ENCODE measurements at places on chromosomes 3 and 15.

DNA sequence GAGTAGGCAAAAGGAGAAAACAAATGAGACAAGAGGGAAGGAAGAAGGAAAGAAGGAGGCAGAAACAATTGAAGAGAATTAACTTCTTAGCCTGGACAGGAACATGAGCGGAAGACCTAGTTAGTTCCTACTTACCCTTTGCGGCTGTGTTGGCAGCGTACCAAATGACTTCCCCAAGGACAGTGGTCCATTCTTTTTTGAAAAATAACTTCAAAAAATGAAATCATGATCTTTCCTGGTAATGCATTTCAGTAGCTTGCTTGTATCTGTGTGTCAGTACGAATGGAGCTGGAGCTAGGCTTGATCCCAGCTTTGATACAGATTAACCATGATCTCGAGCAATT lies 41.5 kb upstream of the CFAP161 start:
- DNase-seq: no peak

GRCh38 chr3:95797081-95797480 lies 1017.3 kb upstream of the EPHA6 start:
- DNase-seq: no peak

GRCh38 chr15:82641129-82641798 lies 5.9 kb downstream of the CPEB1 start:
- no peak for DNase-seq

DNA sequence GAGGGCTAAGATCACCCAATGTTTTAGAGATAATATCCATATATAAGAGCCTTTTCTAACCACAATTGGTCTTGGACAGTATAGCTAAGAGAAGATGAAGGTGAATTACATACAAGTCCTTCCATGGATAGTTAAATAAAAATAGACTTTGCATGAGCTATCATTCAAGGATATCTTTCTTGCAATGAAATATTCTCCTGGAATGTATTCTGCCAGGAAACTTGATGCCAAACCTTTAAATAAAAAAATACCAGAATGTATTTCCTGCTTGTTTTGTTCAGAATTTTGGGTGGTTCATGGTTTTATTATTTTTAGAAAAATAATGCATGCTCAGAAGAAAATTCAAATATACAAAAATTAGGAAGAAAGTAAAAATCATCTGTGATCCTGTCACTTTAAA lies 88.8 kb upstream of the PPIB start:
- DNase-seq: no peak

DNA sequence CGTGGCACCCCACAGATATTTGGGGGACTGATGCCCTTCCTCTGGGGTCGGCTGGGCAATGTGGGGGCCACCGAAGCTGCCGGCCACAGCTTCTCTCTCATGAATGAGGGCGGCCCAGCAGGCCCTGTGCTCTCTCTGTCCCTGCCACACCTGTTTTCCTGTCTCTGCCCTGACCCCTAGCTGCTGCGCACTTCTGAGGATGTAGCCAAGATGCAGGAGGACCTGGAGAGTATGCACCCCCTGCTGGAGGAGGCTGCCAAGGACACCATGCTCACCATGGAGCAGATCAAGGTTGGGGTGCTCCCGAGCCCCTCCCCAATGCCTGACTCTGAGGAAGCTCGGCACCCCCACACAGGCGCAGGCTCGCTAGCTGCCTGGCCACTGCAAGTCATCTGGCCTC lies 59.7 kb downstream of the SEMA3G start:
- no peak for DNase-seq

- DNase-seq: no peak
Observed at GRCh38 chr3:196620684-196621083, 18.8 kb upstream of the NRROS start.

DNA sequence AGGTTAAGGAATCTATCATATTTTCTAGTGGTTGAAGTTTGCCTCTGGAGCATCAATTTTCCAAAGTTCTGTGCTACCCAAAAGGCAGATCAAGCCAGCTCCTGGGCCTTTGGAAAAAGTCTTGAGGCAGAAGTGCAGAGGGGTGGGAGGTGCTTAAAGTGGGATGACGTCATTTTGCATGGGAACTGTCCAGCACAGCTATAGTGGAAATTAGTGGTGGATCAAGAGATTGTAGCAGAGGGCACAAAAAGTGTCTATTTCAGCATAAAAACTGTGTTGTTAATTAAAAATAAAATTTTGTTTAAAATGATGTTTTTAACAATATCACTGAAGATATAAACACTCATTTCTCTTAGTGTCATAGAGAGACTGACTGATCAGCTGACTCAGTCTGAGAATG lies 221.9 kb downstream of the LRRN1 start:
- no peak for DNase-seq

- no peak for DNase-seq
Observed at GRCh38 chr3:10410383-10411002, 89.6 kb upstream of the SEC13 start.

GRCh38 chr15:91925794-91926193 lies 72.3 kb downstream of the SLCO3A1 start:
- no peak for DNase-seq

- DNase-seq: no peak
Observed at GRCh38 chr15:64536244-64536836, 76.0 kb downstream of the ZNF609 start.

GRCh38 chr3:174598885-174599439 lies 260.2 kb upstream of the NAALADL2 start:
- no peak for DNase-seq

- DNase-seq: no peak
Observed at GRCh38 chr15:78682693-78683410, 41.8 kb upstream of the CHRNB4 start.

- DNase-seq: no peak
Observed at GRCh38 chr15:67051088-67052045, 14.0 kb upstream of the SMAD3 start.

GRCh38 chr15:68278345-68278594 lies 725 bp downstream of the FEM1B start:
- no peak for DNase-seq
